KG1 (cell line): ENCODE measurements at places on chromosomes 5 and 9.

DNA sequence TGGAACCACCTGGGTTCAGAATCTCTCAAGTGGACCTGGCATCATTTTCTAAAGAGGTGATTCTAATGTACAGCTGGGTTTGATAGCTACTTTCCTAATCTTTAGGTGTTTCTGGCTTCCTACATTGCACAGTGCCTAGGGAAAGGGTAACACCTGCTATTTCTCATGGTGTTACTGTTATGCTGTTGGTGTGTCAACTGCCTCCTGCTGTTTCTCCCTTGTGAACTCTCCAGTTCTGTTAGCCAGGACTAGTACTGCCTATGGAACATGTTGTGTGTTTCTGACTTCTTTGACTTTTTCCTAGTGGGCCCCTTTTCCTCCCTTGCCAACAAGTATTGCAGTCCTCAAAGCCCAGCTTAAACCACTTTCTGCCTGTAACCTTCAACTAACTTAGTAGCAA, 5.5 kb downstream of the ARHGEF28 start:
- DNase-seq = no peak

GRCh38 chr5:60026161-60026560, 132.6 kb upstream of the PDE4D start:
- no peak for DNase-seq

DNA sequence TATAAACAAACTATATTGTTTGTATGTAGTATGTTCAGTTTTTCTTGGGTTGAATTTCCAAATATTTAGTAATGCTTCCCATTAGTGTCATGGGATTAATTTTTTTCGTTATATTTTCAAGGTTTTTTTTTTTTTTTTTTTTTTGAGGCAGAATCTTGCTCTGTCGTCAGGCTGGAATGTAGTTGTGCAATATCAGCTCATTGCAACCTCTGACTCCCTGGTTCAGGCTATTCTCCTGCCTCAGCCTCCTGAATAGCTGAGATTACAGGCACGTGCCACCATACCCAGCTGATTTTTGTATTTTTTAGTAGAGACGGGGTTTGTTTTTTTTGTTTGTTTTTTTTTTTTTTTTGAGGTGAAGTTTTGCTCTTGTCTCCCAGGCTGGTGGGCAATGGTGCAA, 10.6 kb downstream of the DDX46 start:
- no peak for DNase-seq

DNA sequence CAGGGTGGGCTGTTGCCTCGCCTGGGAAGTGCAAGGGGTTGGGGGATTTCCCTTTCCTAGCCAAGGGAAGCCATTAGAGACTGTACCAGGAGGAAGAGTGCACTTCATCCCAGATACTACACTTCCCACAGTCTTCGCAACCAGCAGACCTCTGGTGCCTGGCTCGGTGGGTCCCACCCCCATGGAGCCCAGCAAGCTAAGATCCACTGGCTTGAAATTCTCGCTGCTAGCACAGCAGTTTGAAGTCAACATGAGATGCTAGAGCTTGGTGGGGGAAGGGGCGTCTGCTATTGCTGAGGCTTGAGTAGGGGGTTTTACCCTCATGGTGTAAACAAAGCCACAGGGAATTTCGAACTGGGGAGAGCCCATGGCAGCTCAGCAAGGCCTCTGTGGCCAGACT, 586.4 kb downstream of the HTR1A start:
- no peak for DNase-seq

DNA sequence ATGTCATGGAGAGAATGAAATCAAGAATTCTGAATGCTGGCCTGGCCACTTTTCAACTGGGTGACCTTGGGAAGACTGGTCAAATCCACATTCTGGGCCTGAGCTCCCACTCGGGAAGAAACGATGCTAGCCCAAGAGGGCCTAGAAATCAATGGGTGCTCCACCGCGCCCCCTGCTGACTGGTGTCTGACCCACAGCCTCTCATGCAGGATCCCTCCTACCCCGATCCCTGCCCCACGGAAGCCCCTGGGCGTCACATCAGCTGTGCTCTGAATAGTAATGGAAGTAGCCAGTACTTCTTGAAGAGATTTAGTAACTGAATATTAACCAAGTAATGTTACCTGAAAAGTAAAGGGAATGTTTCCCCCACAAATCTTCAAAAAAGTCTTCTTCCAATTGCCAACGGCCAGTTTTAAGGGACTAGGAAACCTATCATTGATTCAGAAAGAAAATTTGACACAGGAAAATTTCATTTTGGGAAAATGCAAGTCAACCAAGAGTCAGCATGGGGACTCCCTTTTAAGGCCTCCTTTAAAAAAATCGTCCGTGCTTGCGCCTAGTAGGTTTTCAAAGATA, 43.9 kb downstream of the CRB2 start:
- no peak for DNase-seq

DNA sequence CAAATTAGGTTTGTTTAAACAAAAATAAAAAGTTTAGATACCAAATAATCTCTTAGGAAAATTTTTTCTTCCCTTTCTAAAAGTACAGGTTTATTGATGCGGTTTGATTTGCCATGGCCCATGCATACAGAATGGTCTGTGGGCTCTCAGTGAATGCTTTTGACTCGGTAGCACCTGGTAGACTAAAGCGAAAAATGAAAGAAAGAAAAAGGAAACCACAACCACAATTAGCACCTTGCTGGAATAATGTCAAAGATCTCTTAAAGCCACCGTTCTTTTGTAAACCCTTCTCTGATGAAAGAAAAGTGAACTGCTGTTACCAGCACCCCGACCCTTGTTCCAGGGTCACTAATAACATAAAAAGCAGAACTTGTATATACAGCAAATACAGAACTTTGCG, 157.9 kb downstream of the NFIB start:
- DNase-seq = no peak

DNA sequence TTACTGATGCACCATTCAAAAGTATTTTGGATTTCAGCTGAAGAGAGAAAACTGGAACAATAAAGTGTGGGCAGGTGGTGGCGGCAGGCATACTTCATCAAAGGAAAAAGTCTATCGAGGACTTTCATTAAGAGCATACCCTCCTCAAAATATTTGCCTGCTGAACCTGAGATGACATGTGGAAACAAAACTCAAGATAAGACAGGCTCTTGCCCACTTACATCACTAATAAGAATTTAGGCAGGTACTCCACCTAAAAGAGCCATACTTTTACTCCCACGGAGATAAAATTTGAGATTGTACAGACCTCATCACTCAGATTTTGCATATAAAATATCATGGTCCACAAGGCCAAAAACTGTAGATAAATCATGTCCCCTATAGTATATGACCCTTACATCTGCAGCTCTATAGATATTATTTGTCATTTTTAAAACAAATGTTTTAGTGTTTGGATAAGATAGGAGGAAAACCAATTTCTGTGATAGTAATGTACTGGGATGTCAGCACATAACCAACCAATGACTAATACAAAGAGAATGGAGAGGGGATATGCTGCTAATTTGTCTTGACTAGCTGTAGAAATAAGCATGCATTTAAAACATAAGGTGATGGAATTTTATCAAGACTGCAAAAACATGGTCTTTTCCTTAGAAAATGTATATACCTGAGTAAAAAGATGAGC, 730.6 kb upstream of the ZNF608 start:
- no peak for DNase-seq

DNA sequence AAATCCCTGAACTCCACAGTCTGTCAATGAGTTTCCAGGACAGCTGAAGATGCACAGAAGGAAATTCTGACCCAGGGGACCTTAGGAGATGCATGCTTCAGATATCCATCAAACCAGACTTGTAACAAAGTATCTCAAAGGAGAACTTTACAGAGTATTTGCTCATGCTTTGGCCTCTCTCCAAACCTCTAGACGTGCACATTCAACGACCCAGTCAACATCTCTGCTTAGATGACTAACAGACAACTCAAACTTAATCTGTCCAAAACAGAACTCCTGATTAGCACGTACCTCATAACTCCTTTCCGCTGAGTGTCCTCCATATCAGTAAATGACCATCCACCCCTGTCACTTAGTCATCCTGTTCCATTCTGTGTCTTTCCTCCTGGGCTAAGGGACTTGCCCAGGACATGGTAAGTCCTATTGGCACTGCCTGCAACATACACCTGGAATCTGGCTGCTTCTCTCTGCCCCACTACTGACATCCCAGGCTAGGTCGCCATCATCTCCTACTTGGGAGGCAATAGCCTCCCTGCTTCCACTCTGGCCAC, 107.4 kb downstream of the LMNB1 start:
- no peak for DNase-seq

- DNase-seq = no peak
These were observed 3.0 kb upstream of the ERGIC1 start for GRCh38 chr5:172830876-172831662.

DNA sequence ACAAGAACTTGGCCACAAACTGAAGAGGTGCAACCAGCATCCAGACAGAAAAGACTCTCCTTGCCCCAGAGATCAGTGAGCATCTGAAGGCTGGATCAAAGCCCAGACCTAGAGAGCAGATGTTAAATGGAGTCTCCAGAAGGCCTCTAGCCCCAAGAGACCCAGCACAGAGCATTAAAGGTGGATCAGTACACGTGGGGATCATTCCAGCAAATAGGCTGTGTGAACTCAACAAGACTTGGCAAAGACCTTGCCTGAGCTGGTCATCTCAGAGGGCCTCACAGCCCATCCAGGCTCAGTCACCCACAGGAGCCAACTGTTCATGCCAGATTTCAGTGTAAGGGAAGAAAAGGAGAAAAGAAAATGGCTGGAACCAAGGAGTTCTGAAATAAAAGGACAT, 214.0 kb downstream of the ENC1 start:
- no peak for DNase-seq

DNA sequence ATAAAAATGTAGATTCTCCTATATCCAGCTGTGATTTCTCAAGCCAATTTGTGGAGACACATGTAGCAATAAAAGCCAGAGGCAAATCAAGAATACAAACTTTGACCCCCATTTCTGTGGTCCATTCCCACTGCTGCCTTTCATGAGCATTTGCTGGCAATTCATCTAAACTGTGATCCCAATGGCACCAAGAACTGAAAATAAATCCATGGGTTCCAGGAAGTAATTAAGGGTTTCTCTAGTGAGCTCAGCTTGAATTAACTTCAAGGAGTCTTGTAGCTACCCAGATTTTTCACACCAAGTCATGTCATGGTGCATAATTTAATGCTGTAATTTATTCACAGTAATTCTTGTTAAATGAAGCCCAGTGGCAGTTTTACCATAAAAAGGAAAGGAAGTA, 145.0 kb upstream of the SMC2 start:
- no peak for DNase-seq

DNA sequence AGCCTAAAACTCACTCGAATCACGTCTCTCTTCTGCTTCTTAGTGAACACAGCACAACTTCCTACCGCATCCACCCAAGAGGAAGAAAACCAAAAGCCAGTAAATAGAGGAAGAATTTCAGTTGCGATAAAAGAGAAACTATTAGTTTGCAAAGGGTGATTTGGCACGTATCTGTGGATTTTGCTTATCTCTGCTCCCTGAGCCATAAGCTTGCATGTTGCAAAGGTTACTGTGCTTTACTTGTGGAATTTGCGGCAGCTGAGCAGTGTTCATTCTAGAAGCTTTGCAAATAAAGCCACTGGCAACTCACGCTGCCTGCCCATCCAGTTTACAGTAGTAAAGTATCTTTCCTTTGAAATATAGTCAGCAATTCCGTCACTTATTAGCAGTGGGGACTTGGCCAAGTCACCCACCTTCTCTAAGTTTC, 149.0 kb upstream of the PCA3 start:
- no peak for DNase-seq

GRCh38 chr5:53917826-53918225, 357.4 kb downstream of the NDUFS4 start:
- DNase-seq = no peak

DNA sequence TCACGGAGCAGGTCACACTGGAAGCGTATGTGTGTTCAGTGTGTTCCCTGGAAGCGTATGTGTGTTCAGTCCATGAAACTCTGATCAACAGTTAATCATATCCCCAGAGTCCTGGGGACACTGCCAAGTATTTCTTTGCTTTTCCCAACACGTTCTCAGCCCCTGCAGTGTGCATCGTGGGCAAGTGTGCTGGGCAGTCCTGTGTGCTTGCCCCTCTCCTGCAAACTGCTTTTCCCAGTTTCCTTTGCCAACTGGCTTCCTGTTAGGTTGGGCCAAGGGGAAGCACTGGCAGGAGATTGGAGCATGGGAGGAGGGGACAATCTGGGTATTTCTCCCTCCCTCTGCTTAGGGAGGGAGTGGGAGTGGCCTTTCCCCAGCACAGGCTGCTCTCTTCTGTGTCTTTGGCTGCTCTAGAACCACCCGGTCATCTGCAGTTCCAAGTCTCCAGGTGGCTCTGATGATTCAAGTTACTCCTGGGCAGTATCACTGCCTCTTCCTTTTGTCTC, 36.8 kb upstream of the NEK6 start:
- no peak for DNase-seq

DNA sequence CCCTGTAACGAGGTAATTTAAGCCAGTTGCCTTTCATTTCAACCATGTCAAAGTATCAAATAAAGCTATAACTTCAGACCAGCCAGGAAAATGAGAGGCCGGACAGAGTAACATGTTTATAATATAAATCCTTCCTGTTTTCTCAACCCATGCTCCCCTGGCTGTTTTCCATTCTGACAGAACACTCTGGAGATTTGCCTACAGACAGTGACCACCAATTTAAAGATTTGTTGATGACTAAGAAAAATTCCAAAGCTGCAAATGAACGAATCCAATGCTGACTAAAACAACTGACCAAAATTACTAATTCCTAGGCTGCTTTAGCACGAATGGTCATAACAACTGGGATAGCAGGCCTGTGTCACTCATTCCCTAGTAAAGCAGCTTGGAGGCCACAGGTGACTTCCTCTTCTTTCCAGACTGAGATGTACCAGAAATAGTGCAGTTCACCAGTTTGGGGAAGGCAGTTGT, 141.4 kb downstream of the AOPEP start:
- DNase-seq = no peak

- no peak for DNase-seq
These were observed 227.8 kb upstream of the SLC24A2 start for GRCh38 chr9:20016611-20017010.

GRCh38 chr5:142800776-142801494, 30.8 kb downstream of the ARHGAP26 start:
- no peak for DNase-seq

DNA sequence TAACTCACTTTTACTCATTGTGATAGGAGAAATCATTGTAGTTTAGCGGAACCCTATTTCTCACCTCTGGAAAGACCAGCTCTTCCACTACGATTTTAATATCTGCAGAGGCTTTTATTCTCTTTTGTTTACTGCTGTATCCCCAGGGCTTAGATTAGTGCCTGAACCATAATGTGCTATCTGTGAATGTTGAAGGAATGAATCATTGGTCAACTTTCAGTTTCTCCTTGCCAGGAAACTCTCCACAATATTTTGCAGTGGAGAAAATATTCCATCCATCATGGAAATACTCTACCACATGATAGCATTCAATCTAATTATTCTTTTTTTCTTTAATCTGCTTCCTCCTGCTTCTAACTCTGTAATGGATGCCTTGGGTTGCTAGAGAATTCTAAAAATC, 263.5 kb upstream of the PTPRD start:
- no peak for DNase-seq

DNA sequence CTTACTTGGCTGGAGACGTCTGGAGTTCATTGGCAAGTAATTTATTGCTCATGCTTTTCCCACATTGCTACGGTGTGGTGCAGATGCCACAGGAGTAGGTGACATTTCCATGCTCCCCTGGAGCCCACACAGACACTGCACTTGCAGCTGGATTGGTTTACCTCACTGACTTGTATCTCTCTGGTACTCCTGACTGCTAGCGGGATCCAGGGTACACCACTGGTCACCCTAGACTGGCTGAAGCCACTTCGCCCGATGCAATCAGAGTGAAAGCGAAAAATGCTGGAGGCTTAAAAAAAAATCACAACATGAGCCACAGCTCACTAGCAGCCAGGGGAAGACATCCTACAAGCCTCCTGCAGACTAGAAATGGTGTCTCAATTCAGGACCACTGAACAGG, 32.6 kb upstream of the SLIT3 start:
- DNase-seq = no peak
